ENCODE measurements at places on chromosomes 6 and 20. TPM values are rescaled to one million over a fixed set of nuclear protein-coding genes. Genes with fewer than 3 reads are reported as not detected.

Gene TMC2
- not detected for total RNA-seq

Gene CLDN20
- total RNA-seq = not detected

Gene DEFB124
- total RNA-seq = not detected

Gene CCN2
- 551 TPM for total RNA-seq

Gene NXT1
- 32.6 TPM for total RNA-seq

Gene CST2
- total RNA-seq = not detected

Gene FKBP1C
- 0.73 TPM for total RNA-seq

Gene CSTF1
- 29.0 TPM for total RNA-seq

Gene CTAGE9
- total RNA-seq = 0.05 TPM

Gene ENPP1
- 1.2 TPM for total RNA-seq

Gene SMLR1
- not detected for total RNA-seq

Gene DDO
- 2.0 TPM for total RNA-seq

Gene ADAM33
- not detected for total RNA-seq

Gene CCND3
- total RNA-seq = 99.4 TPM

Gene GRM1
- total RNA-seq = 0.05 TPM

DNA sequence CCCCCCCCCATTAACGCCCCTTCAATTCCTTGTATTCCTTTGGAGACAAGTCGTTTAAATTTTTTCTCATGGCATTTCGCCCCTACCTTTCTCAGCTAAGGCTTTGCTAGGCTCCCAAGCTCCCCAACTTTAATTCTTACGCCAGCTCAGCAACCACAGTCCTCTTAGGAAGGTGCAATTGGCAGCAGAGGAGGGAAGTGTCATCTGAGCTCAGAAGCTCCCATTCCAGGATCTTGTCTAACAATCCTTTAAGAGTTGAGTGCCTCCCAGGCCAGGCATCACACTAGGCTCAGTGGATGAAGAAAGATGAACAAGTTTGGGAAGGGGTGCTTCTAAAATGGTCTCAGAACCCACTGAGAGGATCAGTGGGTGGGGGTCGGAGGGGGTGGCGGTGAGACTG, 131.2 kb upstream of the AKAP12 start:
- DNase-seq = no peak

GRCh38 chr6:170229396-170229795, 61.5 kb downstream of the DLL1 start:
- DNase-seq = no peak

DNA sequence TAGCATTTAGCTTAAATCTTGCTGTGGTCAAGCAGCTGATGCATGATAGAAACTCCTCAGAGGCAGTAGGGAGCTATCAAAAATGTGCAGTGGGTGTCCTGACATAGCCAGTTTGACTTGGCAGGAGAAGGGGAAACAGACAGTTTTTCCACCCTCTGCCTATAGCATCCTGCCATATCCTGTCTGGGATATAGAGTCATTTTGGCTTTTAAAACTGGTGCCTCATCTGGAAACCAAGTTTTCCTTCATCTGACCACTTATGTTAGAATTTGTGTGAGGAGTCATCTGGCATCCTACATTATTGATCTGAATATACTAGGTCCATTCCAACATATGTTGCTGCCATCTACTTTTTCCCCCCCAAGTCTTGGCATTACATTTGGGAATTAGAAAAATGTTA, 284.1 kb downstream of the CD109 start:
- DNase-seq = no peak

GRCh38 chr6:25138233-25138933, 140.8 kb upstream of the CARMIL1 start:
- DNase-seq = peak; percentile 70

DNA sequence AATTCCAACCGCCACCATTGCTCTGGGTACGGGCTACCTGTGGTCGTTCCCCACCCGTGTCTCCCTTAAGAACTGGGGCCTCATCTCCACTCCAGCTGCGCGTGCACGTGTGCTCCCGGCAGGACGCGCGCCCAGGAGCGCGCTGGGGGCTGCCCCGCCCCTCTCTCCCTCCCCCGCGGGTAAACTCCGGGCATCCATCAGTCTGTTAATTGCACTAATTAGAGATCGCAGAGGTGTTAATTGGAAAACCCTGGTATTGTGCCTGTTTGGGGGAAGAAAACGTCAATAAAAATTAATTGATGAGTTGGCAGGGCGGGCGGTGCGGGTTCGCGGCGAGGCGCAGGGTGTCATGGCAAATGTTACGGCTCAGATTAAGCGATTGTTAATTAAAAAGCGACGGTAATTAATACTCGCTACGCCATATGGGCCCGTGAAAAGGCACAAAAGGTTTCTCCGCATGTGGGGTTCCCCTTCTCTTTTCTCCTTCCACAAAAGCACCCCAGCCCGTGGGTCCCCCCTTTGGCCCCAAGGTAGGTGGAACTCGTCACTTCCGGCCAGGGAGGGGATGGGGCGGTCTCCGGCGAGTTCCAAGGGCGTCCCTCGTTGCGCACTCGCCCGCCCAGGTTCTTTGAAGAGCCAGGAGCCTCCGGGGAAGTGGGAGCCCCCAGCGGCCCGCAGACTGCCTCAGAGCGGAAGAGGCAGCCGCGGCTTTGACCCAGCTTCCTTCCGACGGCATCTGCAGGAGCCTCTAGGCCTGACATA, 14.4 kb downstream of the FOXP4 start:
- DNase-seq = no peak

- no peak for DNase-seq
These were observed 11.1 kb upstream of the CCN5 start for GRCh38 chr20:44703956-44704488.

DNA sequence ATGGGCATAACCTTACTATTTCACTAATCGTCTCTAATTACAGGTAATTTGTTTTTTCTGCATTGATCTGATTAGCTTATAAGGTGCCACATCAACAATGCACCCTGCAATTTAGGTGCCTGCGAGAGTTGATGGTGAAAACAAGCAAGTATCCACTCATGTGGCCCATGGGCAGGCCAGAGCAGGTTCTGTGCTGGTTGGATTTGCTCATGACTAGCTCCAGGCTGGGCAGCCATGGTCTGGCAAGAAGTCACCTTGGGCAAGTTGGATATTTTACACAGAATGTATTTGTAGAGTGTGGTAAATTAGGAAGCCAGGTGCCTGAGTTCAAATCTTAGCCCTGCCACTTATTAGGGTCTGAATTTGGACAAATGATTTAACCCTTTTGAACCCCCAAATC, 25.3 kb downstream of the RAB44 start:
- no peak for DNase-seq

- DNase-seq = no peak
These were observed 22.7 kb downstream of the BCAS1 start for GRCh38 chr20:54047720-54048119.

DNA sequence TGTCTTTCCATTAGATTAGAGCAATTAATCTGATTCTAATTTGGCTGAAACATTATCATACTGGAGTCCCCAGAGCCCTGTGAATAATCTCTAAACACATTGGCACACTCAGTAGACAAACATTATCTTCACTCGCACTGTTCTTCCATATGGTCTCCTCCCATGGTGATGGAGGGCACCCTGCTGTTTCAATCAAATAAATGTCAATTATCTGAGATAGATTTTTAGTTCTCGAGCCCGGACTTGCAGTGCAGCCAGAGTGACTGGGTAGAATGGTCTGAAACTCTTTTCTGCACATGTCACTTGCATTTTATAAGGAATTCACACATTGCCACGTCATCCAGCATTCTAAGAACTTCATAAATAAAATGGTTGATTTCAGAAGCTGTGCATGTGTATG, 90.6 kb upstream of the MAP3K7 start:
- no peak for DNase-seq

DNA sequence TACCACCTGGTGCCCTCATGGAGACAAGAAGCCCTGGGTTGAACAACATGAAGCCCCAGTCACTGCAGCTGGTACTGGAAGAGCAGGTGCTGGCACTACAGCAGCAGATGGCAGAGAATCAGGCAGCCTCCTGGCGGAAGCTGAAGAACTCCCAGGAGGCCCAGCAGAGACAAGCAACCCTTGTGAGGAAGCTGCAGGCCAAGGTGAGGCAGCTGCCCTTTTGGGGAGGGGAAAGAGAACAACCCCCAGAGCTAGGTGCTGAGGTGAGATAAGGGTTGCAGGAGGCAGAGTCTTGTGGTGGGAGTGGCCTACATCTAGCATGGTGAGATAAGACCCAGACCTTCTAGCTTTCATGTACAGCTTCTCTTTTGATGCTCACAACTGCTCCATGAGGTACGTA, 7.0 kb downstream of the CEP250 start:
- no peak for DNase-seq

- DNase-seq = no peak
These were observed 10.1 kb downstream of the RFX6 start for GRCh38 chr6:116887168-116887567.

GRCh38 chr20:45897289-45897688, 6.2 kb downstream of the CTSA start:
- no peak for DNase-seq

- no peak for DNase-seq
These were observed 43.1 kb upstream of the PHACTR3 start for GRCh38 chr20:59561228-59561605.

- no peak for DNase-seq
These were observed 48.3 kb downstream of the ZFP64 start for GRCh38 chr20:52143277-52143676.

- no peak for DNase-seq
These were observed 348 bp upstream of the AFDN start for GRCh38 chr6:167826230-167826895.

- DNase-seq = no peak
These were observed 643.8 kb upstream of the AGPAT4 start for GRCh38 chr6:161917645-161918044.

DNA sequence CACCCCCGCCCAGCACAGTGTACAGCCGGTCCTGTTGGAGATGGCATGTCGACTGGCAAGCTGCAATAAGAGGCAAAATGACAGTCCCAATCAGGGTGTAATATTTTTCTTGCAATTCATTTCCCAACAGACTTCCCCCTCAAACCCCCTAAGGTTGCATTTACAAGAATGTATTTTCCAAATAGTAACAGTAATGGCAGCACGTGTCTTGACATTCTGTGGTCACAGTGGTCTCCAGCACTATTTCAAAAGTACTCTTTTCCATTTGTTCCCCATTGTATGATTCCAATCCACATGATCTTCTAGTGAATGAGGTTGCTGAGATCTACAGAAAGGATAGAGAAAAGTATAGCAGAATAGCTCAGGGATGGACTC, 97.8 kb upstream of the CARMIL1 start:
- no peak for DNase-seq

DNA sequence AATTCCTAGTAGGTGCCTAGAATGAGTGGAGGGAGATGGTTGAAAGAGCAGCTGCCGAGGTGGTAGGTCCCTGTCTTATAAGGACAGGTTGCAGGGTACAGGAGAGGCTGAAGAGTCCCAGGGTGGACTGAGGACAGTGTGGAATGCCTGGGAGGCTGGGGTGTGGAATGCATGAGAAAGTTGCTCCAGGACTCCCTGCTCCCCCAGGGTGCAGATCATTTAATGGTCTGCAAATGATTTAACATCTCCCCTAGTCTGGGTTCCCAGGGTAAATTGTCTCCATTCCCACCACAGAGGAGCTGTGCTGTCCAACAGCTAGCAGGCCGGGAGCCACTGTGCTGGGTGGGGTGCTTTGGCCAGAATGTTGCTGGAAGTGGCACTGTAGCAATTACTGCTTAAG, 76.0 kb downstream of the CD83 start:
- no peak for DNase-seq

- DNase-seq = no peak
These were observed 33.8 kb downstream of the FRMD1 start for GRCh38 chr6:168045141-168045691.

- DNase-seq = no peak
These were observed 215.3 kb downstream of the RNGTT start for GRCh38 chr6:88748141-88748540.

GRCh38 chr6:75935473-75935793, 137.0 kb downstream of the IMPG1 start:
- DNase-seq = no peak

- DNase-seq = no peak
These were observed 78.9 kb downstream of the FAM217A start for GRCh38 chr6:3999800-4000661.

DNA sequence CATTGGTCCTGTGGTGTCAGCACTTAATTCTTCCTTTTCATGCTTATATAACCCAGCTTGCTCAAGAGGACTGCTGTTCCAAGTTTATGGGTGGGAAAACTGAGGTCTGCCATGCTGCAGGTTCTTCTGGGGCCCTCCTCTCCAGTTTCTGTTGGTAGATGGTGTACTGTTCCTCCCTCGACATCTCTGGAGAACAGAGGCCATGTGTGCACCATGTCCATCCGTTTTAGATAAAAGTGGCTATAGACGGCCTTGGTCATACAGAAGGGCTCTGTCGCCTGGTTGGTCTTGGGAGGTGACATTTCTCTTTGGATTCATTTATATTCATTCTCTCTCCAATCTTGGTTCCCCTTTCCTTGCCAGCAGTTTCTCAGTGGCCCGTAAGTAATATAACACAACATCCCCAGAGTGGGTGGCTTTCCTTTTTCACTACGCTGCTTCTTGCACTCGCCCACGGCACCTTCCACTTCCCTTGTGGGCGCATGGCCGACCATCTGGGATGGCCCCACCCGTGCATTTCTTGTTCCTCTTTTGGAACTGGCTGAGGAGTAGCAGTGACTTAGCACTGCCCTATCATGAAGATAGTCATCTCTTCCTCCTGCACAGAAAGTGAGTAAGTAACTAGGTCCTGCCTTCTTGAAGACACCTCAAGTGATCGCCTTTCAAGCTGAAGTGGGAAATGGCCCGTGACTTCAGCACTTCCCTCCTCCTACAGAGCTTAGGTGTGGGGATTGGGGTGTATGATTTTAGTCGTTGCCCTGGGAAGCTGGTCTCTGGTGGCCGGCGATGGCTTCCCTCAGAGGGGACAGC, 94.2 kb downstream of the RREB1 start:
- no peak for DNase-seq

DNA sequence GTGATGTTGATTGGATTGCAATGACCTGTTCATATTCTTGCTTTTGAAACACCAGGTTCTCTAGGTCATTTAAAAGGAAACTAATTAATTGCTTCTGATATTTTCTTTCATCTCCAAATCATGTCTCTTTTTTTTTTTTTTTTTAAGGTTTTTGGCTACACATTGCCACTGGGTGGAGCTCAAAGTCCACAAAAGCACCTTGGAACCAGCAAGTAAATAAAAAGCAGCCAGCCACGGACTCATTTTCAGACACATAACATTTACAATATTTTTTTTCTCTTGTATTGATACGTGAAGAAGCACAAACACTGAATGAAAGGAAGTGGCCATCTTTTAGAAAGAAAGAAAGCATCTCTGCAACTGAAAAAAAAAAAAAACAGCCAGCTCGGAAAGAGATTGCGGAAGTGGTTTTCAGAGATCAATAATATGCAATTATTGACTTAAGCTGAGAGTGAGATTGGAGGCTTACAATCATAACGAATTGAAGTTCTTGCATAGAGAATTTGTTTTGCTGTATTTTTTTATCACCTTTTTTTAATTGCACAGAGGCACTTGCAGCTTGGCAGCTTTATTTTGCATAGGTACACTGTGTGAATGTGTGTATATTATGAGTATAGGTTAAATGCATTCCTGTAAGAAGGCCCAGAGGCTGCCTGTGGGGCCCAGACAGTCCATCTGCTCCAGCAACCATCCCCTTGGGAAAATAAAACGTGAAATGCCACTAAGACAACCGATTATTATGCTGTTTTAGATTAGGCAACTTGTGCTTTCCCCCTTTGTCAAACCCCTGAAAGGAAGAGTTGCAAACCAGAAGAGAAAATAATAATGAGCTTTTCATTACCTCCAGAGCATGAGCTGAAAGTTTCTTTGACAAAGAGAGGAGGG, 28.2 kb downstream of the CGA start:
- peak; percentile 31 for DNase-seq

GRCh38 chr6:39102821-39103136, 12.2 kb downstream of the SAYSD1 start:
- DNase-seq = no peak

GRCh38 chr6:130625825-130626527, 201.2 kb upstream of the SMLR1 start:
- DNase-seq = peak; percentile 18

- no peak for DNase-seq
These were observed 59.7 kb downstream of the BANF2 start for GRCh38 chr20:17759449-17759848.
